ENCODE measurements at places on chromosomes 7 and 10. TPM values are rescaled to one million over a fixed set of nuclear protein-coding genes. Genes with fewer than 3 reads are reported as not detected.

- no peaks in the 10 kb centered on the region for H3K27me3 ChIP-seq
- H3K4me3 ChIP-seq, result no peak overlapping the region
- H3K4me1 ChIP-seq, result peaks cover 11% of the 10 kb centered on the region
- no peak for DNase-seq
- peaks cover 10% of the 10 kb centered on the region for H3K36me3 ChIP-seq
These were observed 18.9 kb downstream of the LOXL4 start for GRCh38 chr10:98249134-98249533.

DNA sequence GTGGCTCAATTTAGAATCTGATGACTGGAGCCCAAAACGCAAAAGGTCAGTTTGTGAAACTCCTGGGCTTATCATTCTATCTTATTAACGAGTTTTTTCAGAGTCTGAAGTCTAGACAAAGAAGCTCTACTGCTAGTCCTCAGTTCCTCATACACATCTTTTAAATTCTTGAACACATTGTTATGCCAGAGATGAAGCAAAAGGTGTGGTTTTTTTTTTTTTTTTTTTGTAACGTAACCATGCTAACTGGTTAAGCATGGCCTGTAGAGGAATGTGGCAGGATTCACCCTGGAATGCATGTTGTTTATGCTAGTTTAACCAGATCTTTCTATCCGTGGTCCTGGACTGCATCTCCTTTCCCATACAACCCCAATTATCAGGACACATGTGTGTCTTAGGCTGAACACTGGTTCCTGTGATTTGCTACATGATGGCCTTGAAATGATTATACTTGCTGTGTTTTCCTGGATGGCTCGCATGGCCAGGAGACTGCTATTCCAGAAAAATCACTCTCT lies 79.3 kb upstream of the MDFIC start:
- H3K4me1 ChIP-seq, result no peaks in the 10 kb centered on the region
- no peak for DNase-seq
- H3K36me3 ChIP-seq, result no peaks in the 10 kb centered on the region
- no peak overlapping the region for H3K4me3 ChIP-seq
- no peak overlapping the region for H3K27ac ChIP-seq

- H3K36me3 ChIP-seq, result no peaks in the 10 kb centered on the region
- H3K4me1 ChIP-seq, result peaks cover 4% of the 10 kb centered on the region
These were observed 184.7 kb downstream of the FRMD4A start for GRCh38 chr10:14146025-14146424.

Gene MMRN2
- 0.27 TPM for total RNA-seq

Gene TLX1
- not detected for total RNA-seq

Gene CHN2
- 3.6 TPM for total RNA-seq

Gene GNGT1
- total RNA-seq, result not detected

Data from astrocyte (in vitro differentiated cells and primary cell).